ENCODE measurements at places on chromosomes 1 and 21. TPM values are rescaled to one million over a fixed set of nuclear protein-coding genes. Genes with fewer than 3 reads are reported as not detected.

BEND5 gene
- not detected for total RNA-seq

ZSCAN20 gene
- 7.9 TPM for total RNA-seq

SEMA6C gene
- 1.8 TPM for total RNA-seq

SLC45A3 gene
- total RNA-seq, result 11.9 TPM

CADM3 gene
- total RNA-seq, result not detected

ZNF648 gene
- under 0.01 TPM for total RNA-seq

CASQ2 gene
- total RNA-seq, result not detected

CA6 gene
- not detected for total RNA-seq

LEMD1 gene
- total RNA-seq, result not detected

MFSD2A gene
- 25.2 TPM for total RNA-seq

RGS7 gene
- total RNA-seq, result 0.29 TPM

KCNN3 gene
- total RNA-seq, result under 0.01 TPM

TMEM234 gene
- 21.9 TPM for total RNA-seq

RHEX gene
- not detected for total RNA-seq

OR6N1 gene
- total RNA-seq, result not detected
